ENCODE measurements at places on chromosomes 2 and 18. TPM values are rescaled to one million over a fixed set of nuclear protein-coding genes. Genes with fewer than 3 reads are reported as not detected.

ANKRD36 gene
- 18.2 TPM for total RNA-seq

DNA sequence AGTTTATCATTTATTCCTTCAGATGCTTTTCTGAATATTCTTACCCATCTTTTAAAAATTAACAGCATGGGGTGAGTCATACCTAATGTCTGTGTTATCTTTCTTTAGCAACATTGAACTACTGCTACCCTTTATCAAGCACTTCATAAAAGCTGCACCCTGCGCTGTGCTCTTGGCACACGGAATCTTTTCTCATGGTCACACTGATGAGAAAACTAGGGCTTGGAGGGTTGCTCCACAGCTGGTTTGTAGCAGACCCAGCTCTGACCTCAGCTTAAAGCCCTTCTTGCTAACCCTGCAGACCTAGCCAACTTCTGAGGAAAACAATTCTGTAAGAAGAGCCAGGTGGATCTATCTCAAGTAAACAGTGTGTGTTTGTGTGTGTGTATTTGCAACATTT lies 106.3 kb downstream of the RNF144A start:
- DNase-seq: no peak

DNA sequence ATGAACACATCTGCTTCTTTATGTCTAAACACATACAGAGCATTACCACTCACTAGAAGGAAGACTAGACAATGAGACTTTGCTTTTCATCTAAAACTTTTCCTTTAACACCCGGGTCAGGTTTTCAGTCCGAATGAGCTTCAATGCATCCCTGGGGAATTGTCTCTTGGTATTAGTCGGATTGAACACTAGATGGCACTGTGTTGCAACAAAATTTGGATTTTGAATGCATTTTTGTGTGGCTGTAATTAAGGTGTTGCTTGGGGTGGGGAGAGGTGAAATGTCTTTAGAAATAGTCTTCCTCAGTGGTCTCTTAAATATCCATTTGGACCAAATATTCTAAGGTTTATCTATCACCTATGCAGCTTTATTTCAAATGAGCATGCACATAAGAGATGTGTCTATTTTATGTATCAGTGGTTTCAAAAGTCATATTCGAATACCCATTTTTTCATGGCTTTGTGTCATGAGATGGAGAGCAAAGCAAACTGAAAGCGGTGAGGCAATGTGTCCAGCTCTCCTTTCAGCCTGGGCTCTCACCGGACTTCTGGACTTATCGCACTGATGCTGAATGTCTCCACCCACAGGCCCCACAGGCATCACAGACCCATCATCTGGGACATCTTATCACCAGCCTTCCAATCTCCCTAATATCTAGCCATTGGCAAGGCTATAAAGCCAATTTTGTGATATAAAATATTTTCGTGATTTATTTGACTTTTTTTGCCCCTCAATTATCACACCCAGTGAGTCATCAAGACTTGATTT lies 510.3 kb downstream of the RNF144A start:
- no peak for DNase-seq

- no peak for DNase-seq
These were observed 4.3 kb downstream of the MRPS9 start for GRCh38 chr2:105042189-105042588.

CFAP221 gene
- 2.3 TPM for total RNA-seq

CREB1 gene
- total RNA-seq: 76.8 TPM

GRCh38 chr2:111938392-111938791 lies 40.0 kb downstream of the MERTK start:
- DNase-seq: no peak

GRCh38 chr2:157312866-157313486 lies 12.6 kb downstream of the ERMN start:
- DNase-seq: no peak

GRCh38 chr2:173657996-173658717 lies 303.5 kb downstream of the CDCA7 start:
- no peak for DNase-seq

DNA sequence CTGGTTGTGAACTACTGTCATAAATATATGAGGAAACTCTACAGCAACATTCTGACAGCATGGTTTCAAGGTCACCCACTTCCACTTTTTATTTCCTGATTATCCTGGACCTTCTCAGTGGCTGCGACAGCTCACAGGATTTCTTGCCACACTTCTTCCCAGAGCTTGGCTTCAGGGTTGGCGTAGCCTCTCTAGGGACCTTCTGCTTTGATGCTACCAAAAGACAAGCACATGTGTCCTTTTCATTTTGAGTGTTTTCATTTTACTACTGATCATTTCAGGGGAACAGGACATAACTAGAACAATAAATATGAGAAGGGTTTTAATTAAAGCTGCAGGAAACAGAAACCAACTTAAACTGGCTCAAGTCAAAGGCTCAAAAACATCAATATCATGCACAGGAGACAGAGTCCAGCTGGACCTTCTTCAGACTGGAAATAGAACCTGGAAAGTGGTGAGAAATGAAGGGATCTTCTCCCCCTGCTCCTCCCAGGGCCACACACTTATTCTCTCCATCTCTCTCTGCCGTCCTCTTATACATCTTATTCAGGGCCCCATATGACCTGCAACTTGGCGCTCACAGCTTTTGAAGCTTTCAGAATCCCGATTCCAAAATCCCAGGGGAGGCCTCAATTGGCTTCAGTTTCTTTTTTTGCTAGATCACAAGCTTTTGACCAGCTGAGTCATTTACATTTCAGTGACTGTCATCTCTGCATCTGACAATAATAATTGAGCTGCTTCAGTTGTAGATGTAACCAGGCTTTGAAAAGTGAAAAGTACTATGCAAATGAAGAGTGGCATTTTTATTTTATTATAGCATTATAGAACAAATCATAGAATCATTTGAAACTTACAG lies 9.7 kb downstream of the VIT start:
- no peak for DNase-seq

COLEC11 gene
- 5.5 TPM for total RNA-seq

- no peak for DNase-seq
These were observed 90.5 kb downstream of the PMAIP1 start for GRCh38 chr18:59990121-59990823.
